Thoracic aorta endothelial cell (primary cell): ENCODE measurements at places on chromosomes 5 and 9. TPM values are rescaled to one million over a fixed set of nuclear protein-coding genes. Genes with fewer than 3 reads are reported as not detected.

The TRPM6 gene
- 0.13 and 0.14 TPM in 2 replicates for total RNA-seq

The SLC34A1 gene
- total RNA-seq = not detected in 2 replicates

The TICAM2 gene
- 1.7 and 3.4 TPM in 2 replicates for total RNA-seq

The CDK9 gene
- 77.0 and 88.0 TPM in 2 replicates for total RNA-seq

The CSNK1G3 gene
- total RNA-seq = 68.4 and 77.5 TPM in 2 replicates

The EIF4EBP3 gene
- total RNA-seq = 0.53 and 1.7 TPM in 2 replicates
